ENCODE measurements at places on chromosomes 13 and 19. TPM values are rescaled to one million over a fixed set of nuclear protein-coding genes. Genes with fewer than 3 reads are reported as not detected.

PSG1 gene
- not detected for polyA plus RNA-seq

DNA sequence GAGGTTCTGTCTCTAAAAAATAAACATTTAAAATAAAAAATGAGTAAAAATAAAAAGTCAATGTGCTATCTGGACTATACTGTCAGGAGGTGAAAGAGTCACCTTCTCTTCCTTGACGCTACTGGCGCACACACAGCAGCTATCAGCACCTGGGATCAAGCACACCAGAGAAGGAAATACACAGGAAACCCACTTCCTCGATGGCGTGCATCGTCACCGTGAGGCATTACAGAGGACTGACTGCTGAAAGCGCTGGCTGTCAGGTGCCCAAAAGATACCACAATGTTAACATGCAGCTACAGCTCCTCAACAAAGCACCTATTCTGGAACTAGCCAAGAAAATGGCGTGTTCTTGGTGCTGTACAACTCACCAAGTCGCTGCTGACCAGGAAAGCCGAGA lies 6.1 kb downstream of the SLC35E1 start:
- no peak for DNase-seq

DNA sequence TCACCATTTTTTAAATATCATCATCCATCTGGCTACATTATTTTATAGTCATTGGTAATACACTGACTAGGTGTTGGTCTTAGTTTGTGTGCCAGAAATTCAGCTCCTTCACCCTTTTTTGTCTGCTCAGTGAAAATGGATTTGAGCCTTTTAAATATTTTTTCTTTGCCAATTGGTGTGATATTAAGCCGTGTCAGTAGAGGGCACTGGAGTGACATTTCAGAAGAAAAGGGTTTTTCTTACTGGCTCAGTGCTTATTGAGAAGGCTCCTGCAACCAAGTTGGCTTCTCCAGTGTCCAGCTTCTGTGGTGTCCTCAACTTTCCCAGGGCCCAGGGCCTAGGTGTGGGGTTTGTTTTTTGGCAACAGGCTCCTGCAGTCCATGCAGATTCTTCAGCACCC lies 546.6 kb downstream of the DACH1 start:
- no peak for DNase-seq

DNA sequence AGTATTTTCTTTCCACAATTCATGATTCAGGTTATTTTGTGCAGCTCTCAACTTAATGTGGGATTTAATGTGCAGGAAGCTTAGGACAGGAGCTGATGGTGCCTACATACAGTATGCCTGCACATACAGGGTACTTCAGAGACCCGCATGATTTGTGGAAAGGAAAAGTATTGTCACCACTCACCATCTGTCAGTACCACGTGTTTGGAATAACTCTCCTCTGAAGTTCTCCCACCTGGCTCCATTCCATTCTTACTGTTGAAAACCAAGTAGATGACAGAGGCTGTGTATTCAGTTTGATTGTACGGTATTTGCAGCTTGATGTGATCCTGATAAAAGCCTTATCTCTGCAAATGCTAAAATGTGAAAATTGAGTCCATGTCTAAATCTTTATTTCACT lies 85.7 kb downstream of the ZAR1L start:
- DNase-seq = no peak

DNA sequence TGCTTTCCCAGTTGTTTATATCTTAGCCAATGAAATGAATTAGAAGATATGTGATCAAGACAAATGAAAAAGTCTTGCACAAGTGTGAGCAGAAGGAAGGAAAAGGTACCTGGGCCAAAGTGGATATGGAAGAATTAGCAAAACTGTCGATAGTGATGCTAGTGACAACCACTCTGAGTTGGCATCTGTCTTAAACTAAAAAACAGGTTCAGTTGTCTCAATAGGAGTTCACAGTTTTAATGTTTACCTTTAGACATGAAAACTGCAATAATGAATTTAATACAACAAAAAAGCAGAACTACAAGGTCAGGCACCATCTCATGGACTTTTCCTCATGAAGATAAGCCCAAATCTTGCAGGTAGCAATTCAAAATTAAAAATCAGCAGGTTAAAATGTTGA lies 688.5 kb downstream of the EFNB2 start:
- no peak for DNase-seq

- DNase-seq = no peak
Observed at GRCh38 chr19:45245334-45245787, at the start of gene EXOC3L2. Gene EXOC3L2, minus strand, starts transcription at chr19:45245407. Its CDS starts 6,362 bp downstream, at chr19:45239045.
